ENCODE measurements at places on chromosomes 11 and 22.

GRCh38 chr22:39524089-39524752 lies 3.9 kb downstream of the ATF4 start:
- DNase-seq: no peak

DNA sequence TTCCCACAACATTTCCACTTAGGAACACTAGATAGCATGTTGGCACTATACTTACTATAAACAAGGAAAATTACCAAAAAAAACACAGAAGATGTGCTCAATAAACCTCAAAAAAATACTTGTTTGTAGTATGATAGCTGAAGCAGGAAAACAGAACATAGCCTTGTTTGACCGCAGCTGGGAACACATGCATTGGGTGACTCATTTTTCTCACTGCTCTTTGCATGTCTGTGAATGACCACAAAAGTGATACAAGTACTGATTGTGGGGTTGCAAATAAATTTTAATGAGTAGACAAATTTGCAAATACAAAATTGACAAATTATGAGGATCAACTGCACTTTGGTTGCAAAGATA lies 22.8 kb upstream of the GUCY1A2 start:
- no peak for DNase-seq

- DNase-seq: no peak
These were observed 22.1 kb upstream of the PITPNB start for GRCh38 chr22:27941143-27941542.

- DNase-seq: peak; percentile 42
These were observed 11.5 kb upstream of the ANO1 start for GRCh38 chr11:70066628-70067027.

- DNase-seq: no peak
These were observed 8.2 kb downstream of the DDX17 start for GRCh38 chr22:38497869-38498268.

- DNase-seq: no peak
These were observed 418 bp downstream of the ACO2 start for GRCh38 chr22:41469218-41469851.

DNA sequence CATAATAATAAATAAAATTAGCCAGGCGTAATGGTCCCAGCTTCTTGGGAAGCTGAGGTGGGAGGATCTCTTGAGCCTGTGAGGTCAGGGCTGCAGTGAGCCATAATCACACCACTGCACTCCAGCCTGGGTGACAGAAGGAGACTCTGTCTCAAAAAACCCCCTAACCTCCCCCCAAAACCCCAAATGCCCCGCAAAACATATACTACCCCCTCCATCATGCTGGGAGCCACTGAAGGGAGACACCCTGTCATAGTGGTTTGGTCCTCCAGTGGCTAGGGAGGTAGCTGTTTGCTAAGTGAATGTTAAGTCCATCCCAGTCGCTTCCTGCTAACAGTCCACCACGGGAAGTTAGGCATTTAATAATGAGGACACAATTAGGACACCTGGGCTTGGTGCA lies 125.0 kb downstream of the ABTB2 start:
- DNase-seq: no peak

- DNase-seq: no peak
These were observed 609 bp downstream of the MAPK11 start for GRCh38 chr22:50269573-50269969.

DNA sequence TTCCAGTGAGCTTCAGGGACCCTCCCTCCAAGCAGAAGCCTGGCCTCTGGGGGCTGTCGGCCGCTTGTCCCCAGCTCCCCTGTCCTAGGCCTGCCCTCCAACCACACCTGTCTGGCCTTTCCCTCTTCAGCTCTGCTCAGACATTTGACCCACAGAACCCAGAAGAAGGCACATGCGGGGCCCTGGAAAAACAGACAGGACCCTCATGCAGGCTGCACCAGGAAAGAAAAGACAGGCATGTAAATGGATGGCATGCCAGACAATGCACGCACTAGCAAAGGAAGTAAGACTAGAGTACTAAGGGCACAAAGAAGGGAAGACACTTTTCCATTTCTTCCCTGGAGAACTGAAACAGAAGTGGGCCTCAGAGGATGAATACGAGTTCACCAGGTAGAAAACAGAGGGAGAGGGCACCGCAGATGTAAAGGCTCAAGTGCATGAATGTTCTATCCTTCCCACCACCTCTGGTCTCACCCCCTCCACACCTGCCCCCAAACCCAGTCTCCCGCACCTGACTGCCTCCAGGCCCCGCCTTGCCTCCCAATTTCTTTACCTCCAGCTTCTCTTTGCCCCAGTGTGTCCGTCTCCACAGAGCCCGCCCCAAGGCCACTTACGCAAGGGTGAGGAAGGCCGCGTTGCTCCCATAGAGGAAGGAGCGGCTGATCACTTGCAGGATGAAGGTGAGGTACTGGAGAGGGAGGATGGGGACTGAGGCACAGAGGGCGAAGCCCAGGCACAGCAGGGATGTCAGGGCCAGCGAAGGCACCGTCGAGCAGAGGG lies 17.4 kb downstream of the SLC43A3 start:
- no peak for DNase-seq
